ENCODE measurements at places on chromosomes 1 and 21.
A peak's percentile ranks its signal among the peaks of the same experiment; 100 is the strongest.

DNA sequence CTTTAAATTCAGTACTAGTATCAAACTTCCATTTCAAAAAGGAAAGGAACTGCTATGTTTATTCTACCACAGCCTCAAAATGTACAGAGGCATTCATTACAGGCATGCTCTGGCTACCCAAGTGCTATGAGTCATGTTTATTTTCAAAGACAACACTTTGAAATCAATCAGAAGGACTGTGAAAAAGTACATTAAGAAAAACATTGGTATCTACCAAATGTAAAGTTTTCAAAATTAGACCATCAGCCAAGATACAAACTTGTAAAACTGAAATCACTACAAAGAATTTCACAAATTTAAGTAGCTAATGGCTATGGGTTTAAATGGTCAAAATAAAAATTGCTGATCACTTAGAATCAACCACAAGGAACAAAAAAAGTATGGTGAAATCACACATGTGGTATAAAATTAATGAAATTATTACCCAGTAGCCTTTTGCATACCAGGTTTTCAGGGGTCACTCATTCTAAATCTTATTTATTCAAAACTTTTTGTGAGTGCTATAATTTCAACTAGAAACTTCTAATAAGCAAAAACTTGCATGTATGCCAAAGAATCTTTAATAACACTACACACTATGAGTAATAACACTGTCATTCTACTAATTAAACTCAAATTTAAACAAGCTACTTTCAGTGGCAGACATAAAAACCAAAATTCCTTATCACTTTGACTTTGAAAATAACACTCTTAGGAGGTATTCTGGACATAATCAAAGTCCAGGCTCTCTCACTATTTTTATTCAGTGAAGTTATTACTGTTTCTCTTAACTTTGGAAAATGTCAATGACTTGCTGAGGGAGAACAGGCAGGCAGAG, 49.2 kb downstream of the ENAH start:
- DNase-seq: peak; percentile 46

DNA sequence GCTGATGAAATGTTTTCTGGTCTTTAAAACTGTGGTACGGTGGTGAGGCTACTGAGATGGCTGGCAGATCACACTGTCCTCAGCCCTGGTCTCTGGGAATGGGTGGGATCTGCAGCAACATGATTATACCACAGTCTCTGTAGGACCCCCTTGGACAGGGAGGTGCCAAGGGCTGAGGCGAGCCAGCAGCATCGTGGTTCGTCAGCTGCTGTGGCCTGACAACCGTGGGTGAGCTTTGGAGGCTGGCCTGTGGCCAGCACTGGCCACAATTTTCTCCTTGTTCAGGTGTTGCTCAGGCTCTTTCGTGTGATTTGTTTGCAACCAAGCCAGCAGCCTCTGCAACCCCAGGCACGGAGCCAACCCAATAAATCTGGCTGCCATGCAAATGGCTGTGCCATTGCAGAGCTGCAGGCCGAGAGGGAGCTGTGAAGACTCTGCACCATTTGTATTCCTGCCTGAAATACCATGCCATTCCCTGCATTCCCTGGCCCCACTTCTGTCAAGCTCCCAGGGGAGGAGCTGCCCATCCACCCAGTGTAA, 70.9 kb downstream of the PCP4 start:
- no peak for DNase-seq

- DNase-seq: no peak
Observed at GRCh38 chr1:9340864-9341263, 48.2 kb downstream of the SPSB1 start.

DNA sequence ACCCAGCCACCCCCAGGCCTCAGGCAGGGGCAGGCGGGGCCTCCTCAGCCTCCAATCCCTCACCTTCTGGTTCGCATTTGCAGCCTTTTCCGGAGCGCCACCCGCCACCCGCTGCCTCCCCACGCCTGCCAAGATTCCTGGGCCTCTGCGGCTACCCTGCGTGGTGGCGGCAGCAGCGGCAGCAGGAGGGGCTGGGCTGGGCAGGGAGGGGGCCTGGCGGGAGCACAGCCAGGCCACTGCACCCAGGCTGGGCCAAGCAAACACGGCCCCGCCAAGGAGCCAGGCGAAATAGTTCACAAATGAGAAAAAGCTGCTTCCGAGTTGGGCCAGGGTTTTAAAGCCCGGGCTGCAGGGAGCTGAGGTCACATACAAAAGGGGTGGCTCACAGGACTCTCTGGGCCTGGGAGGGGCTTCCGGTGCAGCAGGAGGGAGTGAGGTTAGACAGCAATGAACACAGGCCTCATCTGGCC, 9.8 kb downstream of the COL8A2 start:
- DNase-seq: peak; percentile 93

DNA sequence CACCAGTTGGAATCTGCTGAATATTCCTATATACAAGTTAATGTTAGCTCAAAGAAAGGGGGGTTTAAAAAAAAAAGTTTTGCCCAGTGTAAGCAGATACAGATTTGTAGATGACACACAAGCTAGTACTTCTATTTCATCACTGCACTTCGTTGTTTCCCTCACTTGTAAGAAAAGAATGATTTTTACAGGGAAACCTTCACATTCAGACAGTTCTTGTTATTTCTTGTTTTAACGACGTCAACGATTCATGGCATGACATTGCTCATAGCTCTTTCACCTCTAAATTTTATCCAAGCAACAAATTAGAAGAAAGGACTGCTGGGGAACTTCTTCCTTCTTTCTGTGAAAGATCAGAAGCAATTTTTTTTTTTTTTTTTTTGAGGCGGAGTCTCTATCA, 25.7 kb upstream of the C1orf105 start:
- no peak for DNase-seq

DNA sequence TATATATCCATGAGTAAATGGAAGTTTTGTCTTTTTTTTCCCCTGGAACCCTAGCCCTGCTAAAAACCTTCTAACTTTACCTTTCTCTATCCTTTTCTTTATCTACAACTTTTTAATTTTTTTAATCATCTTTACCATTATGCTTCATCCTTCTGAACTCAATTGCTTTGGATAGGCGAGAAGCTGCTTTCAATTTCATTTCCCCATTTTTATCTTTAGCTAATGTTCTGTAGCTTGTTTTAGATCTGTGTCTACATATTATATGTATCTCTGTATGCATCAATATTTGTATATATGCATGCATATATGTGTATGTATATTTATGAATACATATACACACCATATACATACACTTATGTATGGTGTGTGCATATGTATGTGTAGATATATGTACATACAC, 57.4 kb downstream of the PTPRC start:
- DNase-seq: no peak

- no peak for DNase-seq
Observed at GRCh38 chr21:36757196-36757595, 58.3 kb downstream of the SIM2 start.

GRCh38 chr1:14666962-14667650, 68.6 kb downstream of the KAZN start:
- DNase-seq: no peak

All from GM03348 (cell line).